GM12878 (cell line): ENCODE measurements at places on chromosomes 7 and 10. TPM values are rescaled to one million over a fixed set of nuclear protein-coding genes. Genes with fewer than 3 reads are reported as not detected.

GRCh38 chr7:129434675-129435318 lies 565 bp downstream of the STRIP2 start:
- no peak for DNase-seq
- H3K36me3 ChIP-seq = no peaks in the 10 kb centered on the region
- H3K4me1 ChIP-seq = no peaks in the 10 kb centered on the region
- H3K27me3 ChIP-seq = no peaks in the 10 kb centered on the region
- peak overlapping the region; percentile 9; the same call in 1 of the 2 replicates for H3K27ac ChIP-seq

DNA sequence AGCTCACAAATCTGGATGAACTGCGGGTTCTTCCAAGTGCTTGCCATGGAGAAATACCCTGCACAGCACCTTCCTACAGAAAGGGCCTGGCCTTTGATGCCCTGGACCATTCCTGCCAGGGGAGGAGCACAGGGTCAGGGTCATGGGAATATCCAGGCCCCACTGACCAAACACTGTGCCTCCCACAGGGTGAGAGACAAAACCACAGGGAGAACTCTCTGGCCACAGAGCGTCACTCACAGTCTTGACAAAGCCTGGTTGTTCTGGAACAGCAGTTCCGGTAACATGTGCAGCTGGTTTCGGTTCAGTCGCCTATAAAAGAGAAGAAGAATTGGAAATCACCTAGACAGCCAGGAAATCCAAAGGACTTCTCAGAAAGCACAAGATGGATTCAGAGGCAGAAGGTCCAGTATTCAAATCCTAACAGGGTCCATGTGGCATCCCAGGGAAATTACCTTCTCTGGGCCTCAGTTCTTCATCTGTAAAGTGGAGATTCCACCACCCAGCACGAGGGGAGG lies 28.1 kb downstream of the SLIT1 start:
- H3K4me3 ChIP-seq = peak overlapping the region; percentile 29; the same call in 1 of the 2 replicates
- peaks cover 9% of the 10 kb centered on the region for H3K4me1 ChIP-seq
- H3K36me3 ChIP-seq = no peaks in the 10 kb centered on the region
- DNase-seq = peak; percentile 45

DNA sequence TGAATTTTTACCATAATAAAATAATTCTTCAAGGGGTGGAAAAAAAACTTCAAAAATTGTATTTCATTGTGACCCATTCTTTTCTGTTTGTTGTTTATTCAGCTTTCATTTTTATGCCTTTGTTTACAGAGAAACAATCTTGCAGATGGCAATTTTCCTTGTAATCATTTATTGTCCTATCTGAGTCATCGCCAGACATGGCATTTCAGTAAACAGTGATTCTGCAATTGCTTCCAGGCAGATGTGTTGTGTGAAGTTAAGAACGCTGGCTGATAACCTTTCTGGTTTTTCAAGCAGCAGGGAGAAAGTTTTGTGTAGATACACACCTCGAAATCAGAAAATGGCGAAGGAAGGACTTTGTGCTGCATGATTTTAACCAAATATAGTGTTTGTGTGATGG lies 80.7 kb upstream of the RPA3 start:
- H3K4me1 ChIP-seq = no peaks in the 10 kb centered on the region
- no peaks in the 10 kb centered on the region for H3K27me3 ChIP-seq
- no peak for DNase-seq
- H3K36me3 ChIP-seq = no peaks in the 10 kb centered on the region
- H3K4me3 ChIP-seq = no peak overlapping the region
- H3K27ac ChIP-seq = no peak overlapping the region

DNA sequence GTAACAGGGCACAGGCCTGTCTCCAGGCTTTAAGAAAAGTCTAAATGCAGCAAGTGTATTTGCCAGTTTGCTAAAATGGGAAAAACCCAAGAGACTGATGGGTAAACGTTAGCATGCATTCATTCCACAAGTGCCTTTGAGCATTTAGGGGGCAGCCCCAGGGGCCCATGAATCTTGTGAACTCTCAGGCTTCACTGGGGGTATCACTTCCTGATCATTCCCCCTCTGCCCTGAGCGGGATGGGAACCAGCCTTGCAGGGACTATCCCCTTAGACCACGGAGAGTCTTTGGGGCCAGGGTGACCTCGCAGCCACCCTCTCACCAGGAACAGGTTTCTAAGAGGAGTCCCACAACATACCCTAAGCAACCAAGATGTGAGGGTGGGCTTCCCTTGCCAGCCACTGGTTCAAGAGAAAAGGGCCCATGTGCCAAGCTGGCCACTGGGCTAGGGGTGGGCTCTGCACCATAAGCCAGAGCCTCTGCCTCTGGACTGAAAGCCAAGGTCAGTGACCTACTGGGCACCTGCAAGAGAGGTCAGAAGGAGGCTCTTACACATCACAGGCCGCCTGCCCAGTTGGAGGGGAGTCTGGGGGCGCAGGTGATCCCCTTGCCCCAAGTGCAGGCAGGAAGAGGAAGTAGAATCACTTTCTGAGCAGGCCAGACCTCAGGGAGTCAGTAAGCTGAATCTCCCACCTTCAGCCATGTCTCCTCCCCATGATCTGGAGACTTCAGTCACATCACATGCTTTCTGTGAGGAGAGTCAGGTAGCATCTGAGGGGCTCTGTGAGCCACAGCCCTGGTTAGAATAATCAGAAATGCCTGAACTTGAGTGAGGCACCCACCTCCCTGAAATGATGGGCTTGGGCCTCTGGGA lies 75.0 kb downstream of the C10orf105 start:
- H3K36me3 ChIP-seq = no peaks in the 10 kb centered on the region
- H3K27ac ChIP-seq = peak overlapping the region; percentile 56
- H3K4me1 ChIP-seq = peaks cover 26% of the 10 kb centered on the region
- no peak overlapping the region for H3K4me3 ChIP-seq

DNA sequence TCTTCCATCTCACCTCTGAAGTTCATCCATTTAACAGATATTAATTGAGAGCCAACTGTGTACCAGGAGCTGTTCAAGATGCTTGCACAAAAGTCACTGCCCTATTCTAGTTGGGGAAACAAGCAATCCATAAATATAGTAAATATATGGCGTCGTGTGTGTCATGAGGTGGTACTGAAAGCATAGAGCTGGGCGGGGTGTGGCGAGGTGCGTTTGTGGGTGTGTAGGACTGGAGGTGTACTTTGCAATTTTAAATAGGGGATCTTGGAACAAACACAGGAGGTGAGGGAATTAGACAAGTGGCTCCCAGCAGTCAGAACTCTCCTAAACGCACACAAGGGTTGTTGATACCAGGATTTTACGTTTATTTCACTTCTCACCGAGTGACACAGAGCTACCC lies 490 bp upstream of the ZNF239 start:
- no peaks in the 10 kb centered on the region for H3K27me3 ChIP-seq
- H3K36me3 ChIP-seq = no peaks in the 10 kb centered on the region
- H3K4me3 ChIP-seq = peak overlapping the region; percentile 38; the same call in 1 of the 2 replicates
- no peaks in the 10 kb centered on the region for H3K4me1 ChIP-seq
- no peak overlapping the region for H3K27ac ChIP-seq
- DNase-seq = no peak

Gene LYZL1
- not detected in 2 replicates for total RNA-seq

Gene MEST
- 8.2 and 10.1 TPM in 2 replicates for total RNA-seq
